DMS 273 treated with DMSO at 0.1 percent for 48 hours (cell line): ENCODE measurements at places on chromosomes 16 and 17.
A peak's percentile ranks its signal among the peaks of the same experiment; 100 is the strongest.

DNA sequence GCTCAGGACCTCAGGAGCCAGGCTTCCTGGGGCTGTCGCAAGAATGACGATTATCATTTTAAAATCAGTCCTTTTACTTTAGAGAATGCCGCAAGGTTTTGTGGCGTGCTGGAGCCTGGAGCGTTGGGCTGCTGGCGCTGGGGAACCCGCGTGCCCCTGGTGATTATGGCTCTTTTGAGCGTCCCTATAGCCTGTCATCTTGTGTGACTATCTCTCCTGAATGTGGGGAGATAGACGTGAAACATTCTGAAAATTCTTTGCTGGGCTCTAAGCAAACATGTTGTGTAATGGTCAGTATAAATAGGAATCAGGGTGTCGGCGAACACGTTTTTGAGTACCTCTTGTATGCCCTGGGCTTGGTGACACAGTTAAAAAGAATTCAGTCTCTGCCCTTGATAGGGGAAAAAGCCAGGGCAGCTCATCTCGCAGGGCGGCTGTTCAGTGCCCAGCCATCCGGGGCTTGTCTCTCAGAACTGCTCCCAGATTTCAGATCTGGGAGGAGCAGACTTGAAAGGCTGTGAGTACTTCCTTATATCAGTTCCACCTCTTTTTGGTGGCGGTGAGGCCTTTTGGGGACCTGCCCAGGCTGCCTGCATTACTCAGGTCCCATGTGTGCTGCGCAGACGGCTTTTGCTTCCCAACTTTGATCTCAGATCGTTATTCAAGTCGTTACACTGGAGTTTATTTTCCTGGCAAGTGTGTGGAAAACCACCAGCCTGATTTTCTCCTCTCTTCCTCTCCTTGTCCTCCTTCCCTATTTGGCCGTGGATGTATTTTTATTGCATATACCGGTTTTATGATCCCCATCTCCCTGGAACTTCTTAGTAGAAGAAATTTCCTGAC lies 973 bp downstream of the SLC7A6 start:
- DNase-seq: peak; percentile 52

DNA sequence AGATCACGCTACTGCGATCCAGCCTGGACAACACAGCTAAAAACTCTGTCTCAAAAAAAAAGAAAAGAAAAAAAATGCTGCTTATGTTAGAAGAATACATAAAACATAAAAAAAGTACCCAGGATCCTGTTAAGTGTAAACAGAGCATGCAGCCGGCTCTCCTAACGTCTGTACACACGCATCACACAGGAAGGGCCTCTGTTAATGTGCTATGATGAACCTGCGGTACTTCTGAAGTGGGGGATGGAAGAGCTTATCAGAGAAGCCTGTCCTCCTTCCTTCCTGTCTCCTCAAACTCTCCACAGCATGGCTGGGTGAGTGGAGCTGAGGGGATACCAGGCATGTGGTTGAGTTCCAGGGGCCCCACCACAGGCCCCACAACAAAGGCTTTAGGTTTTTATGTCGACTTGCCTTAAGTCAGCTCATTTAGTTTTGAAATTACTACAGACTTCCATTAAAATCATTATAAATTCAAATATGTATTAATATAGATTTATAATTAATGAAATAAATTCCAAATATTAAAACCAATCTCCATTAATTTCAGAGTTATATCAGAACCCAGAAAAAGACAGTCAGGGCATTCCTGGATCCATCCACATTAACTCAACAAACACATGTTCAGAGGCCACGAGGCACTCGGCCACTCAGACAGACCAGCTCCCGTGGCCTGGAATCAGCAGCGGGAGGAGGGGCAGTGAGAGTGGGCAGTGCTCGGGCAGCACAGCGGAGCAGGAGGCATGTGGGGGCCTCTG lies 11.7 kb downstream of the CCDC57 start:
- no peak for DNase-seq

GRCh38 chr16:87562201-87562600 lies 40.1 kb upstream of the JPH3 start:
- peak; percentile 45 for DNase-seq

GRCh38 chr17:48024149-48025039 lies 13.2 kb downstream of the COPZ2 start:
- no peak for DNase-seq

- DNase-seq: no peak
Measured at GRCh38 chr17:65139101-65139764, 2.1 kb downstream of the RGS9 start.

DNA sequence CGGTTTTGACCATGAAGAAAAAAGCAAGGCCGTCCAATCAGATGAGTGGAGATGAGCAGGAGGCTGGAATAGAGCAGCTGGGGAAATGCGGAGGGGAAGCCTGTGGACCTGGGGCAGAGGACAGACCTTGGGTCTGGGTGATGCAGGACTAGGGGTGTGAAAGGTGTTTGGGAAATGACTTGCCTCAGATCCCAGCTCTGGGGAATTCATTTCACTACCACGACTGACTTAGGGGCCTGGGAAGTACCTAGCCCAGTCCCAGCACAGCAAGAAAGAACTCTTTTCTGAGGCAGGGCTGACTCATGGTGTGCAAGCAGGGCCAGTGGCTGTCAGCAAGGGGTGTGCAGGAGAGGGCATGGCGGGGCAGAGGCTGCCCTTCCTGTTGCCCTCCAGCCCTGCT lies 14.8 kb downstream of the DNAI2 start:
- DNase-seq: no peak

DNA sequence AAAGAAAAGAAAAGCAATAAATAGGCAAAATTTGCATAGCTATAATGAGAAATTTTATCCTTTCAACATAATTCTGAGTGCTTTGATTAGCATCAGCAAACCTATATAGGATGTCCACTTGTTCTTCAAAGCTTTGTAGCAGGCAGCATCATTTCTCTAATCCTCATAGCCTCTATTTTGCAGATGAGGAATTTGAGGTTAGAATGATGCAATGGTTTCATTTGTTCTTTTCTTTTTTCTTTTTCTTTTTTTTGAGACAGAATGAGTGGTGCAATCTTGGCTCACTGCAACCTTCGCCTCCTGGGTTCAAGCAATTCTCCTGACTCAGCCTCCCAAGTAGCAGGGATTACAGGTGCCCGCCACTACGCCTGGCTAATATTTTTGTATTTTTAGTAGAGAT lies 594.4 kb downstream of the TOX3 start:
- DNase-seq: no peak

DNA sequence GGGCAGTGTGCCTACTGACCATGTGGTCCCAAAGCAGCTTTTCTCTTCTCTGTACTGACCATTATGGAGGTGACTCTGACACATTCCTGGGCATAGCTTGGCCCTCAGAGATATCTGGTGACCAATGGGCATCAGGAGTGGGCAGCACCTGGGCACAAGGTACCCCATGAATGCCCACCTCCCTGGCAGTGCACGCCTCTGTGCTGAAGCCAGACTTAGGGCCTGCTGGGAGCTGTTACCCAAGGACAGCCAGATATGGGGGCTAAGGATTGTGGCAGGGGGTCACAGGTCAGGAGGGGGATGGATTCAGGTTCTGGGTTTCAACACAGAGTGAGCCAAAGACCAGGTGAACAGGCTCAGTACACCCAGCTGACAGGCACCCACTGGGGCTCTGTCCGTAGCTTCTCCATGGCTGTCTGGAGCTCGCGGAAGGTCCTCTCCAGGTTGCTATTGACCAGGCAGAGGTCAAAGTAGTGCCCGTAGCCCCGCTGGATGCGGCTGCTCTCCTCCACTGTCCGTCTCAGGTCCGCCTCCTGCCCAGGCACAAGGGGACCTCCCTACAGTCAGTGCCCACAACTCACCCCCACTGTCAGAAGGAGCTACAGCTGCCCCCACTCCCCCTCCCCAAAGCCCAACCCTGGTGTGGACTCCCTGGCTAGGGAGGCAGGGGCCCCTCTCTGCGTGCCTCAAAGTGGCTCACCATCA lies 29.7 kb downstream of the MPP2 start:
- no peak for DNase-seq

- DNase-seq: no peak
Measured at GRCh38 chr16:11612665-11613025, 25.9 kb upstream of the LITAF start.

DNA sequence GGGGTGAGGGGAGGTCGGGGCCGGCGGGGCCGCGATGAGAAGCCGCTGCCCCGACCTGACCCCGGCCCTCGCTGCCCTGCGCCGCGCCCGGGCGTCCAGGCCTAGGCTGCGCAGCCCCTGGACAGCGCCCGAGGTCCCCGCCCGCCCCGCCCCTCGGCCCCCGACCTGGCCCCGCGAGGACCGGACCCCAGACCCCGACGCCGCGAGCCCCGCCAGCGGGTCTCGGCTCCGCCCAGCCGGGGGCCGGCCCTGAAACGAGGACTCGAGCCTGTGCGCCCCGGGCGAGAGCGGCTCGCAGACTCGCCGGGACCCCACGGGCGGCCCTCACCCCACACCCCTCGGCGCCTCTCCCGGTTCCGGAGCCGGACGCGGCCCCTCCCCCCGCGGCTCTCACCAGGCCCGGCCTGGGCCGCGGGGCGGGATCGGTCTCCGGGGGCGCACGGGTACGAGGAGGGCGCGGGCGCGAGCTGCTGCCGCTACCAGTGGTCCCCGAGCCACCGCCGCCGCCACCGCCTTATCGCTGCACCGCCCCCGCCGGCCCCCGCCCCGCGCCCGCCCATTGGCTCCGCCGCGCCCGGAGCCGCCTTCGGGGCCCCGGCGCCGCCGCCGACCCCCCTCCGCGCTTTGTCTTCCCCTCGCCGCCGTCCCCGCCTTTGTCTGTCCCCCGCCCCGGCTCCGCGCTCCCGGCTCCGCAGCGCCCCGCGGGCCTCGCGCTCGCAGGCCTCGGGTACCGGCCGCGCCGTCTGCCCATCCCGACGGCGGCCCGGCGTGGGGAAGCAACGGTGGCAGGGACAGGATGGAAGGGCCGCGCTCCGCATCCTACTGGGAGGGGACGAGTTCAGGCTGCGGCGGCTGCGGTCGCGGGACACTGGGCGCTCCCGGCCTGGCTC lies at the start of gene LIMD2:
LIMD2 (minus strand) TSS at position 488 of the 890 bp plus-strand sequence. CDS start 827 bp downstream, outside the sequence.
- no peak for DNase-seq

DNA sequence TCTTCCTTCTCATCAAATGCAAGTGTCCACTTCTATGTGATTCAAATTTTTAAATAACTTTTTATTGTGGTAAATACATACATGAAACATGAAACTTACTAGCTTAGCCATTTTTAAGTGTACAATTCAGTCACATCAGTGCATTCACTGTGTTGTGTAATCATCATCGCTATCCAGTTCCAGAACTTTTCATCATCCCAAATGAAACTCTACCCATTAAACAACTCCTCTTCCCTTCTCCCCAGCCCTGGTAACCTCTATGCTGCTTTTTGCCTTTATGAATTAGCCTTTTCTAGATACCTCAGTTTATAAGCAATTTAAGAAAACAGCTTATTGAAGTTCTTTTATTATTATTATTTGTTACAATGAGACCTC lies 41.1 kb upstream of the IL34 start:
- no peak for DNase-seq

DNA sequence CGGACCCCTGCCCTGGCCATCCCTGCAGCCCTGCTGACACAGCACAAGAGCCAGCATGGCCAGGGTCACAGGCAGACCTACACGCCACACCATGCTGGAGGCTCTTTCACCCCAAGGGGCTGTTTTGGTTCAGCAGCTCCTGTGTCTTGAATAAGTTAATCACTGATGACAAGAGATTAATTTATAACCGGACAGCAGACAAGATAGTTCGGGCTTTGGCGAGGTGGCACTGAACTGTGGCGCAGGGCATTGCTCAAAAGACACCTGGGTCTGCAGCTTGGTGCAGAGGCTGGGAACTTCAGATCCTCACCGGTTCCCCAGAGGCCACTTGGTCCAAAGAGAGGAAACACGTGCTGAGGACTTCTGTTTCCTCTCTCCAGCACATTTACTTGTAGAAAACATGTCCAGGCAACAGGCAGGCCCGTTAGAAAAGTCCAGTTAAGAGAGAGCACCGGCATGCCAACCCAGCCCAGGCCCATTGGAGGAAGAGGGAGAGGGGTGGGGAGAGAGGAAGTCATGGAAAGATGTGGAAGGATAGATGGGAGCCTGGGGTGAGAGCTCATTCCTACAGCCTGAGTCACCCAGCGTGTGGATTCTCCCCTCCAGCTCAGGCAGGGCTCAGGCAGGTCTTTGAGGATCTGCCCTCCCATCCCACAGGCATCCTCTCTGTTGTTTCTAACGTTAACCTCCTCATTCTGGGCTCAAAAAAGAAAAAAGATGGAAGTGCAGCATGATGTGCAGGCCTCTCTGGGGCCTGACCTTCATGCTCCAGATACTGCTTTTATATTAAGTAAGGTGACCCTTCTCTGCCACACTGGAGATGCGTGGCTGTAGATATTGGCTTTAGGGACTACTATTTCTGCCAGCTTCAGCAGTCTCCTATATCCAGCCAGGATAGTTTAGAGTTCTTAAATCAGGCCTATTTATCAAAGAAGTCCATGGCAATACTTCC lies 80.0 kb upstream of the HNF1B start:
- no peak for DNase-seq

DNA sequence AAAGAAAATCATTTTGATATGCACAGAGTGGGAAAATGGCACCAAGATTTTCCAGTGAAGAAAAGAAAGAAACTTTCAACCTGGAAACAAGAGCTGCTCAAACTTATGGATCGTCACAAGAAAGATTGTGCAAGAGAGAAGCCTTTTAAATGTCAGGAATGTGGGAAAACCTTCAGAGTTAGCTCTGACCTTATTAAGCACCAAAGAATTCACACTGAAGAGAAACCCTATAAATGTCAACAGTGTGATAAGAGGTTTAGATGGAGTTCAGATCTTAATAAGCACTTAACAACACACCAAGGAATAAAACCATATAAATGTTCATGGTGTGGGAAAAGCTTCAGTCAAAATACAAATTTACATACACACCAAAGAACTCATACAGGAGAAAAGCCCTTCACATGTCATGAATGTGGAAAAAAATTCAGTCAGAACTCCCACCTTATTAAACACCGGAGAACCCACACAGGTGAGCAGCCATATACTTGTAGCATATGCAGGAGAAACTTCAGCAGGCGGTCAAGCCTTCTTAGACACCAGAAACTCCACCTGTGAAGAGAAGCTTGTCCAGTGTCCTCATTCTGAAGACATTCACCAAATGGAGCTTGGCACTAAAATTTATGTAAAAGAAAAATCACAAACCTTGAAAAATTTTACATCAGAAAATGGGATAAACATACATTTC lies 12.2 kb downstream of the ZNF75A start:
- no peak for DNase-seq

- no peak for DNase-seq
Measured at GRCh38 chr17:56777859-56778258, 55.9 kb downstream of the C17orf67 start.

DNA sequence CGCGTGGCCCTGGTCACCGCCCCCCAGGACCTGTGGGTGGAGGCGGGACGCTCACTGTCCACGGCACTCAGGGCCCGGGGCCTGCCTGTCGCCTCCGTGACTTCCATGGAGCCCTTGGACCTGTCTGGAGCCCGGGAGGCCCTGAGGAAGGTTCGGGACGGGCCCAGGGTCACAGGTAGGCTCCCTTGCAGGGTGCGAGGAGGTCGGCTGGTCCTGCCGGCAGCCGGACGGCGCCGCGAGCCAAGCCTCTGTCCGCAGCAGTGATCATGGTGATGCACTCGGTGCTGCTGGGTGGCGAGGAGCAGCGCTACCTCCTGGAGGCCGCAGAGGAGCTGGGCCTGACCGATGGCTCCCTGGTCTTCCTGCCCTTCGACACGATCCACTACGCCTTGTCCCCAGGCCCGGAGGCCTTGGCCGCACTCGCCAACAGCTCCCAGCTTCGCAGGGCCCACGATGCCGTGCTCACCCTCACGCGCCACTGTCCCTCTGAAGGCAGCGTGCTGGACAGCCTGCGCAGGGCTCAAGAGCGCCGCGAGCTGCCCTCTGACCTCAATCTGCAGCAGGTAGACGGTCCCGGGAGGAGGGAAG lies 1.3 kb downstream of the GUCY2D start:
- DNase-seq: no peak
